NCI-H2171 treated with DMSO at 0.1 percent for 48 hours (cell line): ENCODE measurements at places on chromosomes 3 and 15.

- no peak for DNase-seq
Observed at GRCh38 chr15:38680775-38681174, 116.2 kb upstream of the RASGRP1 start.

GRCh38 chr3:52277972-52278509 lies 408 bp downstream of the WDR82 start:
- DNase-seq, result peak; percentile 51

DNA sequence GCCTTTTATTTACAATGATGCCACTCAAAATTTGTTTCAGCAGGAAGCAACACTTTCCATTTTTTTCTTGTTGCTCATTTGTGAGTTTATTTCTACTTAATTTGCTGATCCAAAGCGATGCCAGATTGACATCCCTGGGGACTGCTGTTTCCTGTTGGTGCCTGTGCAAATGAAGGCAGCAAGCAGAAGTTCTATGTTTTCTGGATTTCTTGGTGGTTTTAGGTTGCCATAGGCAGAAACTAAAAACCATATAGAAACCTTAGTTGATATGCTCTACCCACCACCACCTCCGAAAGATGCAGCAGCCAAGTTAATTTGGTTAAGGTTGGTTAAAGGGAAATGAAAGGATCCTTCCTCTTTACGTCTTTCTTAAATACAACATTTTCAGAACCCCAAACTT lies 356.2 kb downstream of the RBMS3 start:
- peak; percentile 1 for DNase-seq

DNA sequence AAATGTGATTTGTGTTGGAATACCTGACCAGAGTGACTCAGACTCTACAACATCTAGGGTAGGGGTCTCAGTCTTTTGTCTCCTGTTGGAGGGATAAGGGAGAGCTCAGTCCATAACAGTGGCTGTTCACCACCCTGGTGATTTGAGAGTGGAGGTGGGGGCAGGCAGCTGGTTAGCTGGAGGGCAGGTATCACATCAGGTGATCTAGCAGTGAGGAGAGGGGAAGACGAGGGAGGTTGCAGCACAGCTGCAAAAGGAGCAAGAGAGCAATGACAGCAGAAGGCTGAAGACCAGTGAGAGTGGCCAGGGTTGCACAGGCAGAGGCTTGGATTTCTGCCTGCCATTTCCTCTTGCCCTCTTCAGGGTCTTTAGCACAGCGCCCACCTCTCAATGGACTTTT lies 38.4 kb downstream of the PLCL2 start:
- DNase-seq, result no peak

DNA sequence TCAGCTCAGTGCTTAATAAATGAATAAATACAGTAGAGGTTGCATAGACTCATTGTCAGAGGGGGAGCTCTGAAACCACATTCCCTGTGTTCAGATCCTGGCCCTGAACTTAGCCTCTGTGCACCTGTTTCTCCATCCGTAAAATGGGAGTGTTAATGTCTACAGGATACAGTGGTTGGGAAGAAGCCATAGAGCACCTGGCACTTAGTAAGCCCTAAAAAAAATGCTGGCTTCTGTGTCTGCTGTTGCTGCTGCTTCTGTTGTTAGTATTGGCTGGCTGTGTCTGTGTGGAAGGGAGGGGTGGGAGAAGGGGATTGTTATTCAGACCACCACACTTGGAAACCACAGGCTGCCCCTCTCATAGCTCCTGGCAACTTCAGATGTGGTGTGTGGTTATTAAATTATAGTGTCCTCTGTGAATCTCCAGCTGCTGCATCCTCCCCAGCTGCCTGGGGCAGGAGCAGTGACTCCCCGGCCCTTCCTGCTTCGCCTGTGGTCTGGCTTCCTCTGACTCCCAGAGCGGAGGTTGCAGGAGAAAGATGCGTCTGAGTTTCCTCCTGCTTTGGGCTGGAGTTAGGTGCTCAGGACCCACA lies 31.0 kb downstream of the FGD5 start:
- no peak for DNase-seq

GRCh38 chr3:9876991-9877390 lies 3.1 kb downstream of the CIDEC start:
- no peak for DNase-seq

DNA sequence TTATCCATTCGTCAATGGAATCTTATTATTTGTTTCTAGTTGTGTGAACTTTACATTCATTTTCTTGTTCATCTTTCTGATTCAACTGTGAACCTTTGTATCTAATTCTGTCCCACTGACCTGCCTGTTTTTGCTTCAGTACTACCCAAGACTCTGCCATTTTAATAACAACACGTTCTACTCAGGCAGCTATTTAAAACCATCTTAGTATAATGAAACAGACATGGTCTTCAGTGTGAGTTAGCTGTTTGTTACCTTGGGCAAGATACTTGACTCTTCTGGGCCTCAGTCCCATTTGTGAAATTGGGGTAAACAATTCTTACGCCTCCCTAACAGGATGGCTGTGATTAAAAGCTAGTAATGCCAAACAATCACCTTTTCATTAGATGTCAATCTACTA lies 1.6 kb downstream of the BTBD1 start:
- no peak for DNase-seq

GRCh38 chr3:47314056-47314764 lies 31.5 kb downstream of the KLHL18 start:
- no peak for DNase-seq

- DNase-seq, result peak; percentile 68
Observed at GRCh38 chr3:9064850-9065249, 101.6 kb upstream of the RAD18 start.

DNA sequence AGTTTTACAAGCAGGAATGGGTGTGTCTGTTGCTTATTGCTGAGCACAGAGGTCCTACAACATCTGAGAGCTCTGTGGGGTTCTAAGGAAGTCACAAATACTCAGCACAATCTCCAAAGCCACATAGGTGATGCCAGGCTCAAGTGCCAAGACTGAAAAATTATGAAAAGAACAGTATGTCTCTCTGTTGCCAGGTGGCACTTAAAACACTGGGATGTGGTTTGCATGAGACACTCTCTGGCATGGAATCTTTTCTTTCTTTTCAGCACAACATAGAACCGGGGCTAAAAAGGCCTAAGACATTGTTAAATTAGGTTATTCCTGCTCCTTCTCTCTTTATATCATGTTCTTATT lies 127.3 kb upstream of the PRICKLE2 start:
- no peak for DNase-seq

DNA sequence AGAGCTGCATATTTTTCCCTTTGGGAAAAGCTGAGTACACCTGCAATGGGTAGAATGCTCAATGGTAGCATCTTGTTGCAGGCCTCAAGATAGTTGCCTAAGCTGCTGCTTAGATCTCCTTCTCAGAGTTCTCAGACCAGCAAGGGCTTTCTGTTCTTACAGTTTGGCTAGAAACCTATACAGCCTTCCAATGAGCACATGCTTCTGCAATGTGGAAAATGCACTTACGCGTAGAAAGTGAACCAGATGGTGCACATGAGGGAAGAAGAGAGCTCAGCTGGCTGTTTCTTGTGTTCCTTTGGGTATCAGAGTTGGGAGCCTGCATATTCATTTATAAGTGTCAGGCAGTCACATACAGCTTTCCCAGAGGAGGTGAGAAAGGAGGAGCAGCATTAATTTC lies 136.4 kb downstream of the B3GALNT1 start:
- DNase-seq, result peak; percentile 87

DNA sequence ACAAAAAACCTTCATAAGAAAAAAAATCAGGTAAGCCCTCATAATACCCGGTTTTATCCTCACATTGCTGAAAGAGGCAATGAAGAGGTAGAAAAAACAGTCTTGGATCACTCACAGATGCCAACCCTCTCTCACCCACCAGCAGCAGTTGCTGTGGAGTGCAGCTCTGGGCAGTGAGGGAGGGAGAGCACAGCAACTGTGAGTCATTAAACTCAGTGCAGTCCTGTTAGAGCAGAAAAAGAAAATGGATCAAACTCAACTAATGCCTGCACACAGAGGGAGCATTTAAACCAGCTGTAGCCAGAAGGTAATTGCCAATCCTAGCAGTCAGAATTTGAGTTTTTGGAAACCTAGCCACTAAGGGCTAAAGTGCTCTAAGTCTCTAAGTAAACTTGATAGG lies 1050.6 kb upstream of the ALCAM start:
- DNase-seq, result no peak

DNA sequence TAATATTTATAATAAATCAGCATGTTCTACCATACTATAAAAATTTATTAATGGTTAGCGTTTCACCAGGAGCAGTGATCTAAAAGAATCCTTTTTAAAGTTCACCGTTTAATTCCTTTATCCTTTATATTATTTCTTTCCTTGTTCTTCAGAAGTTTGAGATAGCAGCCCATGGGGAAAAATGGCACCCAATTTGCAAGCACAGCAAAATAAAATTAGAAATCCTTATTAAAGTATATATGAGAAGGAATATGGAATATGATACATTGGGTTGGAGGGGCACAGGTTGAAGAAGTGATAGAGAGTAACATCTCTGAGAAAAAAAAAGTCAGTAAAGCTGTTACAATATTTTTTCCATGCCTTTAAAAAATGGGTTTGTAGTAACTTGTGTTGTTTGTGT lies 892.0 kb downstream of the NAALADL2 start:
- no peak for DNase-seq

GRCh38 chr15:70714565-70714964 lies 48.8 kb downstream of the UACA start:
- DNase-seq, result no peak

GRCh38 chr3:43215663-43216275 lies 70.6 kb upstream of the SNRK start:
- no peak for DNase-seq

DNA sequence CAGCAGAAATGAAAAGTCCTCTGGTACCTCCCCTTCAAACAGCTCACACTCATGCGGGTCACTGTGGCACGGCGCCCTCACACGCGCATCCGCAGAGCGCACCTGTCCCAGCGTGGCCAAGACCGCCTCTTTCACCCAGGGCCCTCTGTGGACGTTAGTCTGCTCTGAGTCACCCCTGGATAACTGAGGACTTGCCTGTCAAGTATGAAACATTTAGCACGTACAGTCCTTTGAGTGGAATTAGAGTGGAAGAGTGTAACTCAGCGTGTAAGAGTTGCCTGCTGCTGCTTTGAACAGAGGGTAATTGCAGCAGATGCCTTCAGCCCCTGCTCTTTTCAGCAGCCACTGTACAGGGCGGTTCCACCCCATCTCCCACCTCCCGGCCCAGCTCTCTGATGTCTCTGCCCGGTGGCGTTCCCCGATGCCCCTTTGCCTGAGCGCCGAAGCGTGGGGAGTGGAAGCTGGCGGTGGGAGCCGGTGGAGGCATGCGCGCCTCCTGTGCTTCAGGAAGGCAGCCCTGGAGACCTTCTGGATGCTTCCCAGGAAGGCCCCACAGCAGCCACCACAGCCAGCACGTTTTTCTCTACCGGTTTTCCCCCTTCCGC lies 23.0 kb downstream of the CPN2 start:
- no peak for DNase-seq

DNA sequence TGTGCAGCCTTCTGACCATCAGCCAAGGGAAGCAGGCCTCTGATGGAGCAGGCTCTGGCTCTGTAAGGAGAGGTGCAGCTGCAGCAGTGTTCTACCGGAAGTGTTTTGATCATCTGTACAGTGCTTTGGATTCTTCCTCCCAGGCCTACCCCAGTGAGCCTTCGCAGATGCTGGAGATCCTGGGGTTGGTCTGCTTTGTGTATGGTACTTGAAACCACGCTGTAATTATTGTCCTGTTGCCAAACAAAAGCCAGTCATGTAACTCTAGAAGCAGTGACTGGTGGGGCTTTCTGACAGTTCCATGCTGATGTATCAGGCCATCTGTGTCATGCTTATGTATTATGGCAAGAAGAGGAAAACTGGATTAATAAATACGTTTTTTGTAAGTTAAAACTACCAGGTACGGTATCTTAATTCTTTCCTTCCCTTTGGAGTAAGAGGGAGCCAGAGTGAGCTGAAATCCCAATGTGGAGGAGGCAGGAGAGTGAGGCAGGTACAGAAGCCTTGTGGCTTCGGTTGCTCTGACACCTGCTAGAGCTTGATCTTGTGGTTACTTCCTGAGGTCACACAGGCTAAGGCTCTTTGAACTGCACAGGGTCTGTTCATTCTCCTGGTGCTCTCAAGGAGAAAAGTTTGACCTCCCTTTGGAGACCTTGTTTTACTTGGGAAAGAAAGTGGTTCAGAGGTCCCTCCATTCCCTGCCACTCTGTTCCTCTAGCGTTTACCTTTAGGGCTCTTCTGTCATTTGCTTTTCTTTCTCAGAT lies 3.7 kb downstream of the TMEM42 start:
- peak; percentile 14 for DNase-seq

DNA sequence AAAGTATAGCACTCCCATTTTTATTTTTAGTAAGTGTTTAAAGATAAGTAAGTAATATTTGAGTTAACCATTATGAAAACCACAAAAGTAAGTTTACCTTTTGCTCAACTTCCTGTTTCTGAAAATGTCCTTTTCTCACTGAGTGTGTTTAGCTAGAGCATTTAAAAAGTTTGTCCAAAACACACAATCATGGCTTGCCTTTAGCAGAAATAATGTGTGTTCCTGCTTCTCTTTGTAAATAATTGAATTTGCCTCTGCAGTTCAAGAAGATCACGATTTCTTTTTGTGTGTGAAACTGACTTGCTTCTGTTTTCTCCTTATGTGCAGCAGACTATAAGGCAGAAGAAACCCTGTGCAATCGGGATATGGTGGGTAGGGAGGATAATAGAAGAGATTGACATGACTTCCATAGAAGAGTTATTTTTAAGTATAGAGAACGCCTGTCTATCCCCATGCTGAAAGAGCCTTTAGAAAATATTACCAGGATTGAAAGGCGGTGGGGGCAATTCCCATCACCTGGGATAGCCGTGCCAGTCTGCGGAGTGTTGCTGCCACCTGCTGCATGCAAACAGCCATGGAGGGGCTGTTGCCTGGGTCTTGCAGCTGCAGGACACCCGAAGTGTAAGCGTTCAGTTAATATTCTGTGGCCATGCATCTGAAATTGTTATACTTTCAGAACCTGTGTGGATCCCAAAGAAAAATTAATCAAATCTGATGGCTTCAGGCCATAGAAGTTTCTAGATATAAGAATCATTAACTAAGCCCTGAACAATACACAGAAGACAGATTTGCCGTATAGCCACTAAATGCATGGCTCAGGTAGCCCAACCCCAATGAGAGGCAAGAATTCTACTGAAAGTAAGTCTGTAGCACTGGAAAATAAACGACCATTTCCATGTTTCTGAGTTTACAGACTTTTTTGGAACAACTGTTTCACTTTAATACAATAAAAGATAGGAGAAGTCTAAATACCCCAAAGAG lies 2.4 kb upstream of the CD96 start:
- peak; percentile 62 for DNase-seq

GRCh38 chr3:12218161-12218560 lies 59.4 kb upstream of the TIMP4 start:
- DNase-seq, result no peak

GRCh38 chr3:132880986-132881385 lies 157.2 kb upstream of the TMEM108 start:
- no peak for DNase-seq
